M059J (cell line): ENCODE measurements at places on chromosomes 6 and 20. TPM values are rescaled to one million over a fixed set of nuclear protein-coding genes. Genes with fewer than 3 reads are reported as not detected.

DNA sequence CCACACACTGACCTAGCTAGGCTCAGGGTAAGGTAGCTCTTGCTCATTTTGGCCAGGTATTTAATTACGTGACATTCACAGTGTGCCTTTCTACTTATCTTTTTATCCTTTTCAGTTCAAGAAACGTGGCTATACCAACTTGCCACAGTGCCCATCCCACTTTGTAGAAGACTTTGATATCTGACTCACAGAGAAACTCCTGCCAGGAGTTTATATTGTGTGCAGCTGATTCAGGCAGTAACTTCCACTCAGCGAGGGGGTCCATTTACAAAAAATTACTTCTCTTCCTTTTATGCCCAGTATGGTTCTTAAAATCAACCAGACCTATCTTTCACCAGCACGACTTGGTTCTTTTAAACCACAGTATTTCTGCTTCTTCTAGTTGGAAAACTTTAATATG, 75.6 kb downstream of the PRL start:
- DNase-seq, result peak; percentile 33

Gene PAK5
- 0.05 and 0.10 TPM in 2 replicates for total RNA-seq

Gene TREM2
- not detected in 2 replicates for total RNA-seq

- no peak for DNase-seq
Observed at GRCh38 chr20:38842558-38842981, 37.1 kb downstream of the PPP1R16B start.

DNA sequence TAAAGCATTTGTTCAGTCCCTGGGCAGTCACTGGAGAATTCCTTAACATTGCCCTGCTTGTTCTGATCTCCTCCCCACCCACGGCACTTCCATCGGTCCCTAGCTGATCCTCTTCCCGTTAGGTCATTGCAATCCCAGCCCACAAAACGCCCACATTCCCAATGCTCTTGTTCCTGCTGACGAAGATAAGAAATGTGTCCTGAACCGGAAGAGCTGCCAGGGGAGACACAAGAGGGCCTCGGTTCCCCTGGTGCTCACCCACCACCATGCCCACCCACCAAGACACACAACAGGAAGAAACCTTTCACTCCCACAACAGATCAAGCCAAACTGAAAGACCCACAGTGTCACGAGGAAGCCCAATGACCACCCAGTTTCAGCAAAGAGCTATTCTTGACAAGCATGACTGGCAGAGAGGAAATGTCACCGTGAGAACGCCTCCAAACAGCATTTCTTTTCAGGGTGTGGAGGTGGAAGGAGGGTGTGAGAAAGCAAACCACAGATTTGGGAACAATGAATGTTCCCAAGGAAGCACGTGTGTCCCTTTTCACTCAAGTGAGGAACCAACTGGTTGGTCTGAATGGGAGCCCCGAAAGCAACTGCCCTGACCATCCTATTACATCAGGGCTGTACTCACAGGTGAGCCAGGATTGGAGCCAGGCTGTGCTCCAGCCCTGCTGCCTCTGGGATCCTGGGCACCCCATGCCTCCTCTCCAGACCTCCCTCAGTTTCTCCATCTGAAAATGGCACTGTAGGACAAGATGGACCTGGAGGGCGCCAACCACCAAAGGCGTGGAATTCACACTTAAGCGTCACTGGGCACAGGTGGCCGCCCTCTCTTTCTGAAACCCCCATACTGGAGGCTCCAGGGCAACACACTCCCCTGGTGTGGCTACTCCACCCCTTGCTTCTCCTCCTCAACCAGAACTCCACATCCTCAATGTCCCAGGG, 97.5 kb downstream of the ZMYND8 start:
- no peak for DNase-seq

DNA sequence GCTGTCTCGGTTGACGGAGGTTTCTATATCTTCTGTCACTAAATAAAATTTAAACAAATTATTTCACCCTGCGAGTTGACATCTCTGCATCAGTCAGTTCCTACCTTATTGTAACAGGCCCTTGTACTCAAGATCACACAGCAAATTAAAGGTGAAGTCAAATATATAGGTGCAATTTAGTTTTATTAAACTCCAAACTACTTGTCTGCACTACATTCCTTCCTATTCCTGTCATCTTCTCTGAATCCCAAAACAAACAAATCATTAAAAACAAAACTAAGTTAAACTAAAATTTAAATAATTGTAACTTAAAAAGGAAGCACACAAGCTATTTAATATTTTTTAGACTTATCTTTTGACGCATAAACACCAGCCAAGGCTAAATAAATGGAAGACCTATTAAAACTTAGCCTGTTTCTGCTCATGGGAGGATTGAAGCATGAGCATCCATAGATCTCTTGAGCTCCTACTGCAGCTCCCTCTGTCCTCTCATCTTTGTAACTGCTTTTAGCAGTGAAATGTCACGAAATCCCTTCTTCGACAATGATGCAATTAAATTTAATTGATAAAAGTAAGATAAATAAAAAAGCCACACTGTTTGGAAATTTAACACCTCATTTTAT, 1152.3 kb upstream of the GJE1 start:
- DNase-seq, result peak; percentile 60

GRCh38 chr6:111199935-111200334, 112.6 kb downstream of the SLC16A10 start:
- no peak for DNase-seq

Gene LINC00237
- not detected in 2 replicates for total RNA-seq

Gene CLVS2
- not detected in 2 replicates for total RNA-seq
